ENCODE measurements at places on chromosomes 3 and 15.

GRCh38 chr3:10310578-10310977 is 10.3 kb downstream of the SEC13 start:
- DNase-seq: no peak

DNA sequence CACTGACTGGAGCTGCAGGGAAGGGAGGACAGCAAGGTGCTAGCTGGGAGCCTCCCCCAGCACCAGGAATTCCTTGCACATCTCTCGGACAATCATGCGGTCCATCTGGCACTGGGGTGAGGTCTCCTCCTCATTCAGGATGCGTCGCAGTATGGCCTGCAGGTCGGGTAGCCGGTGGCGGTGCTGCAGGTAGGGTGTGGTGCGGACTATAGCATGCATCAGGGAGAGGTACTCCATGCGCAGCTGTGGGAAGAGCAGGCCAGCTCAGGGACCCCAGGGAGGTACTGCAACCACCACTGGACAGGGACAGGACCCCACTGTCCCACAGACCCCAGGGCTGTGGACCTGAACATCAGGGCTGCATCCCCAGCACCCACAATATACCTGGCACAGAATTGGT is 11.2 kb downstream of the NCKIPSD start:
- DNase-seq: no peak

- DNase-seq: no peak
These were observed 369.0 kb upstream of the CFAP20DC start for GRCh38 chr3:59418836-59419235.

GRCh38 chr3:187165144-187165543 is 25.8 kb upstream of the RPL39L start:
- peak; percentile 58 for DNase-seq

DNA sequence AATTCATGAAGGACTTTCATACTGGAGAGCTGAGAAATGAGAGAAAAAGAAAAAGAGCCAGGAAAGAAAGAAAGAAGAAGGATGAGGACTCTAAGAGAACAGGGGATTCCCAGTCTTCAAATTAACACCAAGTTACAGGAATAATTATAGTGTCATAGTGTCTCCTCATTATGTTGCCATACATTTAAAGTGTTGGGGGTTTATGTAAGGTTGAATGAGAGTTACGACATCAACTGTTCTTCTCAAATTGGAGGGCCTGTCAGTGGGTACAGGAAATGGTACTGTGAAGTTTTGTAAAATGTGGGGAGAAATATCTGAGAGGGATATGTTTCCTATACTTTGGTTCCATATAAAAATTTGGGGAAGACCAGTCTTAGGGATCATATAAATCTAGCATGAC is 12.3 kb upstream of the CD200 start:
- no peak for DNase-seq

GRCh38 chr15:92904722-92905571 is 4.8 kb downstream of the CHD2 start:
- no peak for DNase-seq

DNA sequence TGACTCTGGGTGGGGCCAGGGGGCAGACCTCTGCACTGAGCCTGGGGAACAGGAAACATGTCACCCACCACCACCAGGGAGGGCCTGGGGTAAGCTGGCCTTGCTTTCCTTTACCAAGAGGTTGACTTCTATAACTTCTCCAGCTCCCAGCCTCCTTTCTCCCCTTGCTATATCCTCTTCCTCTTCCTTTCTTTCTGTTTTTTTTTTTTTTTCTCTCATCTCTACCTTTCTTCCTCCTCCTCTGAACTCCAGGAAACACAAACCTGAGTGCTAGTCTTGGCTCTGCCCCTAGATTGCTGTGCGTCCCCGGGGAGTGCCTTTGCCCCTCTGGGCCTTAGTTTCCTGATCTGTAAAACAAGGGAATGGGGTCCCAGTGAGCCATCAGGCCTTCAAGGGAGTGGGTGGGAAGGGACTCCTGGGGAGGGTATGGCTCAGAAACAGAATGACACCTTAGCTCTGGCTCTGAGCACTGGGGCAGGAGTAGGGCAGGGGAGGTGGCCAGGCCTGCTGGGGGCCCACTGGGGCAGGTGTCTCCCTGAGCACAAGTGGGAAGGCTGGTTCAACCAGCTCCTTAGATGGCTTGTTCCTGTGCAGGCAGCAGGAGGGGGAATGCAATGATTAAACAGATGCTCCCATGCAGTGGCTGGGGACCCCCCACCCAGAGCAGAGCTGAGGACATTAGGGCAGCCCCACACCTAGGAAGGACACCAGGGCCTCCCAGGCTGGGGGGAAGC is 4.3 kb downstream of the SNX33 start:
- DNase-seq: peak; percentile 6

DNA sequence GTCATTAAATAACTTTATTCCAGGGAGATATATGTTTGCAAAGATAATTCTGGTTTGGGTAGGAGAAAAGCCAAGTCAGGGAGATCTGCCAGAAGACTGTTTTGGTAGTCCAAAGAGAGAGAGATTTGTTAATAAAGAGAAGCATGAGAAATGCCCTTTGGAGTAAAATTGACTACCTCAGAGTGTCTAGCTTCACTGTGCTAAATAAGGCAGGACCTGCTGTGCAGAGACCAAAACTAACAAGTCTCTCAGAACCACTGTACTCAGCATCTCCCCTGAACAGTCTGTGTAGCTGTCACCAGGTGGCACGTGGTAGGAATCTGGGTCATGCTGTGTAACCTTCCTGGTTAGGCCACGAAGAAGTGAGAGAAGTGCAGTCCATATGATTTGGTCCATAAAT is 31.6 kb upstream of the SLC35G2 start:
- peak; percentile 15 for DNase-seq

DNA sequence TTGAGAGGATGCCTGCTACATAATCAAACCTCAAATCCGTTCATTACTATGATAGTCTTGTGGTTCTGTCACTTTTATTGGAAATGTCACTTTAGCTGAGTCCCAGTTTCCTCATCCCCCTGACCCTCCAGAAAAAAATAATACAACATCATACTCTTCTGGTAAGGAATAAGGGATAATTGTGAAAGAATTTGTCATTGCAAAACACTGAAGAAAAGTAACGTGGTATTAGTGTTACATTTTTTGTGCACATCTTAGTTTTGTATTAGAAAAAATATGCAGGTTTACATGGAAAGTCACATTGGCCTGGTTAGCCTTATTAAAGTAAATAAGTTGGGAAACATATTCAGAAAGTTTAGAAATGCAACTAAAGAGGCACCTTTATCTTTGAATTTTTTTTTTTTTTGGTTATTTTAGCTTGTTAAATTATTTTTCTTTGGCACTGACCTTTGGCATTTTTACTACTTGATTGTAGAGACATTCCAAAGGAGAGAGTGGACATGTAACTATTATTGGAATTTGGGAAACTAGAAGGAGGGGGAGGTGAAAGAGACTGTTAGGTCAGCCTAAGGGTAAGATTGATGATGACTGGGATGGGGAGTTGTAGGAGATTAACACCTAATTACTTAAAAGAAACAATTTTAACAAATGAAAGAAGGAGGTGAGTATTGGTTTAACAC is 462.2 kb upstream of the RARB start:
- no peak for DNase-seq

- no peak for DNase-seq
These were observed 11.7 kb downstream of the ISG20 start for GRCh38 chr15:88650556-88650955.

DNA sequence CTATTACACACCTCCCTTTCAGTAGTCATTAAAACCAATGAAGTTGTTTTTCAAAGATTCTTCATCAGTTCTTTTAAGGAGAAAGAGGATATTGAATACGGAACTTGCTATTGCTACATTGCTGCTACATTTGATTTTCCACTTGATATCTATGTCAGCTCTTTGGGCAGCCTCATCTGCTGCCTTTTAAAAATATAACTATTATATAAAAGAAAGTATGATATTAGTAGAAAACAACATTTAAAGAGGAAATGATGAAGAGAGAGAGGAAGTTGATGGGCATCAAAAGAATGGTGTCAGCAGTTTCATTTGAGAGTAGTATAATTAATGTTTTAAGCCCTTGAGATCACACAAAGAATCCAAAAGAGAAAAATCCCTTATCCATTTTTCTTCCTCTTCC is 171.4 kb downstream of the NFKBIZ start:
- DNase-seq: no peak

All from CD4-positive, alpha-beta T cell treated with Interleukin-17A for 4 hours (primary cell).